ENCODE measurements at places on chromosomes 2 and 18.

DNA sequence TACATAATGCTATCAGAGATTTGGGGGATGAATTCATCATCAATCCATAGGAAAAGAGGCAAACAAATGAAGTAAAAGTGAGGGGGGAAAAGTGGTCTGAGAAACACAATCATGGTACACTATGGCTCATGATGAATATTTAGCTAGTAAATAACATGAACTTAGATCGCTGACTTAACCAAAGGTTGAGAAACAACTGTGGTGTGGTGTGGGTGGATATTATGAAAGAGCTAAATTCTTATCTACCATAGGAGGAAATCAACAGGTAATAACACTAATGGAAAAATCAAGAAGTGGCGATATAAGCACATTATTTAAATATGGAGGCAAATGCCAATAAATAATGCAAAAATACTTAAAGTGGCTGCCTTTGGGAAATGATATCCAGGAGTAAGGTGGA, 12.2 kb upstream of the TPRKB start:
- DNase-seq: no peak

GRCh38 chr2:48515513-48515985, 14.4 kb upstream of the STON1 start:
- DNase-seq: no peak

DNA sequence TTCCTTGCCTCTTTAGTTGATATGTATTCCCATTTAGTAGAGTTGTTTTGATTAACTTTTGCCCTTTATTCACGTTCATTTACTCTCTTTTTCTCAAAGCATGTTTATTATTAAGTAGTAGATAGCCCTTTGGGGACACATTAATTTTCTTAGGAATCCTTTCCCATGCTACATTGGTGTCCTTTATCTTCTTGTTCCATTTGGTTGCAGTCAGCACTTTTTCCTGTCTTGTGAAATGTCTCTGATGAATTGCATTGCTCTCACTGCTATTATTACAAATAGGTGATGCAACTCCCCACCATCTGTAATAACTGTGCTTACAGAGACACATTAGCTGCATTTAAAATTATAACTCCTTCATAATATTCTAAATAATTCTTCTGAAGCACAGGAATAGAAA, 428.5 kb upstream of the CNTNAP5 start:
- DNase-seq: no peak

DNA sequence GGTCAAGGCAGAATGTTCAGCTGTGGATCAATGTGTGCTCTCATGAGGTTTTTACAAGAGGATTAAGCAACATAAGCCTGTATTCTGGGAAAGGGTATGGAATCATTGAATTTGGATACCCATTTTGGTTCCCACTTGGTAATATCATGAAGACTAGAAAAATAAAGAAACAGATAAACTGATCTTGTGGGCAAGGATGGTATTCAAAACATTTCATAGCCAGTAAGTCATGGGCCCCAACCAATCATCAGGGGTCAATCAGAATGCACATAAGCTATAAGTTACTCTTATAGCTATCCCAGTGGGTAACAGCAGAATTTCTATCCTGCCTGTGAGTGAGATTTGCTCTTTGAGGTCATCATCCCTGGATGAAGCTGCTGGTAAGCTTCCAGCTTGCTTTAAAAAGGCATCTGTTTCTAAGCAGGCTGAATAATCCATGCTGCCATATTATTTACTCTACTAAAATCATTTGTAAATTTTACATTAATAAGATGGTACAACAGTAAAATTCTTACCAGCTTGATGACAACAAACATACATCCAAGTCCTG, 291.2 kb downstream of the RAD51AP2 start:
- DNase-seq: peak; percentile 38

- peak; percentile 84 for DNase-seq
Measured at GRCh38 chr2:37771600-37772088, 100.2 kb upstream of the CDC42EP3 start.

DNA sequence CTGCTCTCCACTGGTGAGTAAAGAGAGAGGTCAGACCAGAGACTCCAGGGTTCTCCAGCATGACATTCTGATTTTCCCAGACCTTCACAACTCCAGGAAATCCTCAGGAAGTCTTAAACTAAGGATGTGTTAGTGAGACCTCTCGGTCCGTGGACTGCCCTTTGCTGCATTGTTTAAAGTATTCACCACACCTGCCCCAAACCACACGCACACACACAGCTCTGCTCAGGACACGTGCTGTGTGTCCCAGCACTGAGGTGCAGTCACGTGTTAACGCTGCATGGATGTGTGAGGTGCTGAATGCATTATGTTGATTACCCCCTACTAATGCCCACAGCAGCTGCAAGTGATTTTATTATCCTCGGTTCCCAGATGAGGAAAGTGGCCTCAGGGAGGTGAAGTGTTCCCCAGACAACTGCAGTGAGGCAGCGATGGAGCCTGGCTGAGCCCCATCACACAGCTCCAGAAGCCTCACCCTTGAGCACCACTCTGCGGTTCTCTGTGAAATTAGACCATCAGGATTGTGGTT, 68.4 kb downstream of the TRAPPC12 start:
- no peak for DNase-seq

- DNase-seq: no peak
Measured at GRCh38 chr18:55064760-55065159, 105.5 kb upstream of the CCDC68 start.

GRCh38 chr2:120366698-120367097, 20.8 kb downstream of the INHBB start:
- DNase-seq: no peak

DNA sequence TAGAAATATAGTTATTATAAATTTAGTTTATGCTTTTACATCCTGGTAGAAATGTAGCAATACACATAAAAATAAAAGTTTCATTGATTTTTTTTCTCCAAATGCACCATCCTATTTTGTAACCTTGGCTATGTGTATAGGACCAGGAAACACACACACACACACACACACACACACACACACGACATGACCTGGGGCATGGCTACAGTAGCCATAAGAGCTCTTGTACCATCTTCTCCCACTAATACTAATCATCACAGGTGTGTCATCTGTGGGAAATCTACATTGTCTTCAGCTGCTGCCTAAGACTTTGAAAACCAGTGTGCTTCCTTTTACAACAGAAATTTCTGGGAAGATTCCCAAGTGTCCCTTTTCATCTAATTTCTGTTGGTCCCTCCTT, 144.3 kb downstream of the MCFD2 start:
- DNase-seq: no peak

GRCh38 chr2:97747285-97747684, 33.9 kb downstream of the ZAP70 start:
- DNase-seq: no peak

DNA sequence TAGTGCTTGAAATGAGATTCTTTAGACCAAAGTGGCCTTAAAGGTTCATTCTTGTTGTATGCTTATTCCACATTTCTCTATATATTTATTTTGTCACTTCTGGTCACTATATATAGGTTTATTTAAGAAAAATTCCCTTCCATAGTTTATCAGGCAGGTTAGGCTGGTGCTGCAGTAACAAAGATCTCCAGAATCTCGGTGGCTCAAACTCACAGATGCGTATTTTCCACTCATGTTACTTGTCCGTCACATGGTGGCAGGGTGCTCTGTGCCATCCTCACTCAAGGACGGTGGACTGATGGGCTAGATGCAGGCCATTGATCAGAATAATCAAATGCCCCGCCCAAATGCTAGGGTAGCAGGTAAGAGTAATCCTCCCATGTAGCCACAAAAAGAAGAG, 19.8 kb downstream of the SPTBN1 start:
- DNase-seq: no peak

DNA sequence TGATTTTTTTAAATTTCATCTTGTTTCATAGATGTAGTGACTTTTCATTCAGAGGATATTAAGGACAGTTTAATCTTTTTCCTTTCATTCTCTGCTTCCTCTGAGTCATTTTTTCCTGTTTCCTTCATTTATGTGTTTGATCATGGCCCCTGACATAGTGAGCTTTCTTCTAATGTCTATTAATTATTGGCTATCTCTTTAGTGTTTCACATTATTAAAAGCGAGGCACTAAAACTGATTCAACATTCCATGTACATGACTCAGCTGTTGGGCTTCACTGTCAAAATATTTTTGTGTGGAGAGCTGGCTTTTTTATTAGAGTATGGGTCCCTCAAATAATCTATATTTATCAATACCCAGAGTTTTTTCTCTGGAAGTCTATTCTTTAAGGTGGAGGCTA, 125.8 kb downstream of the THSD7B start:
- no peak for DNase-seq

- peak; percentile 47 for DNase-seq
Measured at GRCh38 chr2:55419233-55419678, 400 bp downstream of the CCDC88A start.

GRCh38 chr2:144481666-144482065, 38.3 kb downstream of the ZEB2 start:
- DNase-seq: peak; percentile 37

DNA sequence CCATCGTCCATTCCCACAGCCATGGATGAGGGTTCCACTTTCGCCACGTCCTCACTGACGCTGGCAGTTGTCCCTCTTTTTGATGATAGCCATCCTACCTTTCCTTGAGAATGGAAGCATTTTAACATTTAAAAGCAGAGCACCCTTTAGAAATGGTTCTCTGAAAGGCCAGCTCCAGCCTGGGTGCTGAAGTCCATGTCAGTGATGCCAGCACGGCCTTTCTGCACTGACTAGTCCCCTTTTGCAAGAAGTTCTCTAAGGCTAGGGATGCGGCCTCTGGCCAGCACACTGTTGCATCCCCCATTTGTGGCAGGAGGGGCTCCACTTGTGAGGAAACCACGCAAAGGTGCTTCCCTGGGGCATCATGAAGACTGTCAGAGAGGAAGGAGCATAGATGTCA, 203.5 kb downstream of the MGAT5 start:
- DNase-seq: no peak

GRCh38 chr2:218896501-218897393, 16.1 kb downstream of the WNT10A start:
- DNase-seq: no peak
